Glutamatergic neuron (in vitro differentiated cells): ENCODE measurements at places on chromosomes 2 and 18. TPM values are rescaled to one million over a fixed set of nuclear protein-coding genes. Genes with fewer than 3 reads are reported as not detected.

GRCh38 chr2:199704358-199705238 lies 146.4 kb downstream of the FTCDNL1 start:
- H3K27me3 ChIP-seq = no peaks in the 10 kb centered on the region
- no peak overlapping the region for H3K4me3 ChIP-seq
- H3K36me3 ChIP-seq = no peaks in the 10 kb centered on the region

- H3K4me1 ChIP-seq = peaks cover 9% of the 10 kb centered on the region
These were observed 156.7 kb downstream of the WDR7 start for GRCh38 chr18:56807901-56808300.

- no peaks in the 10 kb centered on the region for H3K36me3 ChIP-seq
- H3K27ac ChIP-seq = no peak overlapping the region
- H3K4me3 ChIP-seq = no peak overlapping the region
- no peaks in the 10 kb centered on the region for H3K27me3 ChIP-seq
- no peak for DNase-seq
These were observed 951.6 kb upstream of the POU3F3 start for GRCh38 chr2:103902347-103902746.

Gene ESPNL
- total RNA-seq = 0.81 TPM

DNA sequence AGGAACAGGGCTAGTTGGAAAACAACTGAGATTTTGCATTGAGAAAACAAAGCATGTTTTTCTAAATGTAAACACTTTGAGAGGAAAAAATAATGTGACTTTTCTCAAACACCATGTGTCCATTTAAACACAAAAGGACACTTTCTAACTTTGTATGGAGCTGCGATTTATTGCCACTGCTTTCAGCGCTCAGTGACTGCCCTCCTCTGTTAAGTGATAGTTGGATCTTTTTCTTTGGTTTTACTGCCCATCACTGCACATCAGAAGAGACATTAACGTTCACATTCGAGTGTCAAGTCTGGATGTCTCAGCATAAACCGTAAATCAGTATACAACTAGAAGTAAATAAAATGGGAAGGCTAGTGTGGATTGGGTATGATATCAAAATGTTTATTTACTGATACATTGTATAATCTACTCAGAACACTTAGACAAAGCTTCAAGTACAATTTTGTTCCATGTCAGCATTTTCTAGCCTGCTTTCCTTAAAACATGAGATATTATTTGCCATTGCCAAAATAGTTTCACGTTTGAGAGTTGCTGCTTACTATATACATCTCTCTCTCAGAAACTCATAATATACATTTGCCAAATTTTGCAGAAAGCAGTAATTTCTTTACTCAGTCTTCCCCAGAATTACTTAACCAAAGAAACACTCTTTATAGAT lies 237.6 kb downstream of the IKZF2 start:
- H3K36me3 ChIP-seq = no peaks in the 10 kb centered on the region
- H3K27me3 ChIP-seq = no peaks in the 10 kb centered on the region
- H3K4me3 ChIP-seq = no peak overlapping the region
- H3K27ac ChIP-seq = no peak overlapping the region

DNA sequence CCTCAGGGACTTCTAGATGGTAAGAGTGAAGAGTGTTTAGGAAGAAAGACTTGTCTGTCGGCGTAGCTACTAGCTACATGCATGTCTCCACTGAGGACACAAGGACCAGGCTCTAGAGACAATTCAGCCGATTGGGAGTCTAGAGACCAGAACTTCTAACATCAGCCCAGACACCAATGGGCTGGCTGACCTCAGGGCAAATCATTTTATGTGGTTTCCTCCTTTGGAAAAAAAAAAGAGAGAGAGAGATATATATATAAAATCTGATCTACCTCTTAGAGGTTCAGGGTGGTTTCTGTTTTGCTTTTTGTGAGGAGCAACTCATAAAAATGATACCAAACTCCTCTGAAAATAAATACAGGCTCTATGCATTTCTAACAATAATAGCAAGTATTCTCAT lies 212.8 kb downstream of the BCL2 start:
- H3K4me1 ChIP-seq = peaks cover 2% of the 10 kb centered on the region
- H3K4me3 ChIP-seq = no peak overlapping the region
- no peak overlapping the region for H3K27ac ChIP-seq
- H3K27me3 ChIP-seq = peaks cover 8% of the 10 kb centered on the region
- peaks cover 14% of the 10 kb centered on the region for H3K36me3 ChIP-seq
- no peak for DNase-seq

Gene ERLEC1
- 20.9 TPM for total RNA-seq

DNA sequence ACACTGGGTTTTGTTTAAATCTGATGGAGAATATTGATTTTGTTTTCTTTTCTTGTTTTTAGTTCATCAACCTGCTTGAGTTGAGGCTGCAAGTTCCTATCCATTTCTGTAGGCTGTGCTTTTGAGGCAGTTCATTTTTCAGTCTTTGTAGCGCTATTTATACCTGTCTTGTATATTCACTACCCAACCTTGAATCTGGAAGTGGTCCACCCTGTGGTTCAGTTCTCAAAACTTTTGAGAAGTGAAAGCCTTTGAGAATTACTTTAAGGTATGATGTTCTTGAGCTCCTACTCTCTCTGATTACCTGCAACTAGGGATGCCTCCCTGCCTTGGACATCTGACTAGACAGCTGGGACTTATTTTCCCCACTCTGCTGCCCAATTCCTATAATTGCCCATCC lies 53.5 kb upstream of the KCNE4 start:
- H3K4me3 ChIP-seq = no peak overlapping the region
- H3K27me3 ChIP-seq = no peaks in the 10 kb centered on the region

- no peaks in the 10 kb centered on the region for H3K36me3 ChIP-seq
- peaks cover 9% of the 10 kb centered on the region for H3K27me3 ChIP-seq
- H3K27ac ChIP-seq = no peak overlapping the region
- no peak for DNase-seq
These were observed 189.0 kb downstream of the PRKCE start for GRCh38 chr2:45840481-45840880.

Gene ALPP
- 0.34 TPM for total RNA-seq

- no peak overlapping the region for H3K27ac ChIP-seq
- peaks cover 12% of the 10 kb centered on the region for H3K27me3 ChIP-seq
These were observed 797 bp upstream of the GRHL1 start for GRCh38 chr2:9950521-9951271.

- H3K27me3 ChIP-seq = peaks cover 3% of the 10 kb centered on the region
- peak within 1 kb of the TSS; percentile 91 for H3K4me3 ChIP-seq
- peak within 1 kb of the TSS; percentile 68 for H3K27ac ChIP-seq
- peaks cover 19% of the 10 kb centered on the region for H3K4me1 ChIP-seq
These were observed at the start of gene SH3YL1 for GRCh38 chr2:263774-264492. SH3YL1 (minus strand) TSS chr2:264032; CDS start chr2:263984, 48 bp downstream.

DNA sequence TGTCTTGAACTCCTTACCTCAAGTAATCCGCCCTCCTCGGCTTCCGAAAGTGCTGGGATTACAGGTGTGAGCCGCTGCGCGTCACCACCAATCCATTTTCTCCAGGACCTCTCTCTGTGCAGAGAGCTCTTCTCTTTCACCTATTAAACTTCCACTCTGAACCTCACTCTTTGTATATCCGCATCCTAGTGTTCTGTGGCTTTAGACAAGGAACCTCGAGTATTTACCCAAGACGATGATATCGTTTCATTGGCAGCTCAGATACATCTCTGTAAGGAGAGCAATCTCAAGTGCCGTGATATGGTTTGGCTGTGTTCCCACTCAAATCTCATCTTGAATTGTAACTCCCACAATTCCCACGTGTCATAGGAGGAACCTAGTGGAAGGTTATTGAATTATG lies 15.1 kb upstream of the WDR33 start:
- H3K27me3 ChIP-seq = peaks cover 2% of the 10 kb centered on the region
- H3K27ac ChIP-seq = no peak overlapping the region
- DNase-seq = no peak

DNA sequence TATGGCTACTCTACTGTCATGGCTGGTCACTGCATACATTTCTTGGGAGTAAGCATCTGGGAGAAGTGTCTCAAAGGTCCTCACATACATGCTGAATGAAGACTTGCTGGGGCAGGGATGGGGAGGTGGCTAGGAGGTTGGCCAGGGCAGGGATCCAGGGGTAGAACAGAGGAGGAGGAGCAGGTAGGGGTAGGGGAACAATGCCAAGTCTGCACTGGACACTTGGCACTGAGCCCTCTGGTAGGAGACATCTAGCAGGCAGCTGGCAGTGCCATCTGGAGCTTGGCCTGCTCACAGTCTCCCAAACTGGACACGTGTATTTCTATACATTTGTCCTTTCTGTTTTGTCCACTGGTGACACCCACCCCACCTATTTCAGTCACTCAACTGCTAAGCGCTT lies 62.7 kb upstream of the REV1 start:
- H3K4me1 ChIP-seq = peaks cover 23% of the 10 kb centered on the region
- peaks cover 2% of the 10 kb centered on the region for H3K27me3 ChIP-seq
- peak overlapping the region; percentile 33 for H3K27ac ChIP-seq
- H3K36me3 ChIP-seq = peaks cover 9% of the 10 kb centered on the region

DNA sequence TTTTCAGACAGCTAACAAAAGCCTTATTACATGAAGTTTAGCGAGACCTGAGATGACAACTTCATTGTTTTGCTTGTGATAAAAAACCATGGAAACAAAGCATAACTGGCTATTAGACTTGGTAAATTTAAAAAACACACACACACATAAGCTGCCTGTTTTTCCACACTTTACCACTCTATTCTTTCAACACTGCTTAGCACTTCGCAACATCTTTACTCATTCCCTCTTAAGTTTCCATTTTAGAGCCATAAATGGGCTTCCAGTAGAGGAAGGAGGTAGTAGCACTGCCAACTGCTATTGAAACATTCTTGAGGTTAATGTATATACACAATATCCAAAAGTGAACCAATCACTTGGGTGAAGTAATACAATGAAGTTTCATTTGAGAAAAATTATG lies 54.1 kb downstream of the BAZ2B start:
- no peaks in the 10 kb centered on the region for H3K36me3 ChIP-seq
- H3K4me3 ChIP-seq = no peak overlapping the region

DNA sequence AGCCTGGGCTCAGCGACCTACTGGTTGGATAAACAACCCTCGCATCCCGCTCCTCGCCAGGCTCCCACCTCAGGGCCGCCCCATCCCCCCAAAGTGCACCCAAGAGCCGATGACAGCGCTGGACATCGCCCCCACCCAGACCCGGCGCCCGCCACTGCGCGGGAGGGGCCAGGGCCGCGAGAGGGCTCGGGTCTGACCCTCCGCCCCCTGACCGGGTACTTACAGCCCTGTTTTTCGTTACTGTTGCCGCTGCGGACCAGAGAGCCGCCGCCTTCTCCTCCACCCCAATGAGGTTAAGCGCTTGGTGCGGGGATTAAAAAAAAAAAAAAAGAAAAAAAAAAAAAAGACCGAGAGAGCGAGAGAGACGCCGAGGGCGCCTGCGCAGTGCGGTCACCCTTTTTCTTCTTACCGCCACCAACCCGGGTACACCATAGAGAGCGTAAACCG lies at the start of gene CLASP1:
Gene CLASP1, minus strand, starts transcription at position 314 of the 447 bp plus-strand sequence. CDS start 43,567 bp downstream, outside the sequence.
- peaks cover 18% of the 10 kb centered on the region for H3K4me1 ChIP-seq
- DNase-seq = peak; percentile 80
- H3K27ac ChIP-seq = peak within 1 kb of the TSS; percentile 99
- peak within 1 kb of the TSS; percentile 100 for H3K4me3 ChIP-seq

DNA sequence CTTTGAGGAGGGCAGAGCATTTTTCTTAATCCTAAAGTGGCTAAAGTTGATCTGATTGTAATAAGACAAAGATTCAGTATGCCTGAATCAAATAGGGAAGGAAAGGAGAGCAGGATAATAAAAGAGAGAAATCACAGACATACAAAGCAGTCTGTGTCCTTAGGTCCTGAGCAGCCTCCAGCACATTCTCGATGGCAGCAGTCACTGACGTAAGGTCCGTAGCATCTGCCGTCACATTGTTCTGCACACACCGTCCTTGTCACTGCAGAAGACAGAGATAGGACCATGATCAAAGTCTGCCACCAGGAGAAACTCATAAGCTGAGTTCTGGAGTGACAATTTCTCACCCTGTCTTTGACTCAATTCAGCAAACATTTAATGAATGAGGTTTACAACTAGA lies 813.7 kb downstream of the ERBB4 start:
- no peak for DNase-seq
- no peaks in the 10 kb centered on the region for H3K36me3 ChIP-seq
- H3K27me3 ChIP-seq = no peaks in the 10 kb centered on the region
- H3K4me1 ChIP-seq = no peaks in the 10 kb centered on the region
- no peak overlapping the region for H3K27ac ChIP-seq

Gene MAL
- total RNA-seq = 9.0 TPM

Gene HOXD12
- total RNA-seq = not detected

Gene TMEM198
- 40.9 TPM for total RNA-seq

DNA sequence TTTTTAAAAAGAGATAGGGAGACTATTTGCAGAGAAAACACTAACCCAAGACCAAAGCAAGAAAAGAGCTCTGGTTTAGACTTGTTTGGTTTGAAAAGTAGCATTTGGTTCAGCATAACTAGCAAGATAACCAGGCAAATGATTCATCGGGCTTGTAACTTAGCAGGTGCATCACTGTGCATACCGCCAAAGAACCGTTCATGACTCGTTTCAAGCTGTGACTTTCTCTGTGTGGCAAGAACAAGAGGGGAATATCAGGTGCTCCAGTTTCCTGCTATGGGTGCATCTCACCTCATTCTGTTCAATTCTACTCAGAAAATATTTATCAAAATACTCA lies 244.9 kb downstream of the ETAA1 start:
- no peaks in the 10 kb centered on the region for H3K4me1 ChIP-seq
- H3K27me3 ChIP-seq = no peaks in the 10 kb centered on the region
- H3K4me3 ChIP-seq = no peak overlapping the region
- no peak for DNase-seq
- no peaks in the 10 kb centered on the region for H3K36me3 ChIP-seq

DNA sequence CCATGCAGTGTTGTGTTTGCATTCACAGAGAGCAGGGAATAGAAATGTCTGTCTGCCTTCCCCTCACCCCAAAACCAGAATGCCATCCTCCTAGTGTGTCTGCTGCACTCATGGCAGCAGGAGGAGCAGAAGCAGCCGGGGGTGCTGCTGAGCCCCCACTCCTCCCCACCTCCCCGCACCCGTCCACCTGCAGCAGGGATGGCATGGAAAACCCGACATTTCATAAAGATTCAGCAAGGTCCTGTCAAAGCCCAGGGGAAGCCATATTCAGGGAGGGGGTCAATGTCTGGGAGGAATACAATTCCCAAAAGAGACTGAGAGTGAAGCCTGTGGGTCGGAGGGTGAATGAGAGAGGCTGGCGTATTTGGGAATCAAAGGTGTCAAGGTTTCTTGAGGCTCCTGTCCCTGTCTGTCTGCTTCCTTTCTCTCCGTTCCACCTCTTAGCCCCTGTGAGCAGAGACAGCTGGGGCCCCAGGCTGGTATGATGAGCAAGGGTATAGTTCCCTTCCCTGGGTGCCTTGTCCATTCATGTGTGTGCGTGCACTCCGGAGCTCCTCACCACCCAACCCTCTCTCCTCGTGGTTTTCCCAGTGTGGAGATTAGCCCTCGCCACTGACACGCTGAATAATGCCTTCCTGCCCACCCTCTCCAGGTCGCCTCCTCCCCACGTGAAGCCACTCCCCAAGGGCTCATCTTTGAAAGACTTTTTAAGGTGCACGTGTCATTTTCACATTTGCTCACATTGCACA lies 133.5 kb upstream of the ZNF236 start:
- H3K4me1 ChIP-seq = peaks cover 17% of the 10 kb centered on the region
- no peak overlapping the region for H3K4me3 ChIP-seq
- peaks cover 6% of the 10 kb centered on the region for H3K27me3 ChIP-seq
- no peak for DNase-seq
- no peaks in the 10 kb centered on the region for H3K36me3 ChIP-seq

- H3K27ac ChIP-seq = no peak overlapping the region
- no peak overlapping the region for H3K4me3 ChIP-seq
- no peaks in the 10 kb centered on the region for H3K36me3 ChIP-seq
- DNase-seq = no peak
- H3K27me3 ChIP-seq = peaks cover 4% of the 10 kb centered on the region
- no peaks in the 10 kb centered on the region for H3K4me1 ChIP-seq
These were observed 148.0 kb downstream of the FAM210A start for GRCh38 chr18:13578400-13578799.

Gene LAMA1
- 32.0 TPM for total RNA-seq
